ENCODE measurements at places on chromosomes 11 and 22.

DNA sequence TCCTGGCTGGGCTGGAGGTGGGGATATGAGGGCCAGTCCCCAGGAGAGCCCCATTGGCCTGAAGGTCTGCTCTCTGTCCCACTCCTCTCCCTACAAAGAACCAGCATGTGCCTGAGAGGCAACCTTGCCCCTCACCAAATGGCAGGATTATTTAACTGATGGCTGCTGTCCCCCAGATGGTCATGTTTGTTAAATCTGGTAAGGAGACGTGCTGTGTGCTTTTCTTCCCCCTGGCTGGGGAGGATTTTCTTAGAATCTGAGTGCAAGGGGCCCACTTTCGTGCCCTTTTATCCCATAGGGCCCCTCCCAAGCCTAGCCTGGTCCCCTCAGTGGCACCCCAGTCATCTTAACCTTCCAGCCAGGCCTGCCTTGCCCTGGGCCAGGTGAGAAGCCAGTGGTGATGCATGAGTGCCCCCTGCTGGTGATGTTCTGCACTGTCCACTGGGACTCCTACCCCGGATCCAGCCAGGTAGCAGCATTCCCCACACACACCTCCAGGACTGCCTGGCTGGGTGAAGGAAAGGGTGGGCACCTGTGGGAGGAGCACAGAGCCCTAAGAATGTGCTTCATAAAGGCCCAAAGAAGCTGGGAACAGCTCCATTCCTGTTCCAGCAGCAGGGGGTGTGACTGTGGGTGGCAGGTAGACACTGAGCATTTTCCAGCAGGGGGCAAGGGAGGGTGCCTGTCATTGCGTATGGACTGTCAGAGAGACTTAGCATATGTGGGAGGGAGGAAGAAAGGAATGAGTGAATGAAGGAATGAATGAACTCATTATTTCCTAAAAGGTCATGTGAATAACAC is 28.9 kb downstream of the MFNG start:
- peak; percentile 11 for DNase-seq

DNA sequence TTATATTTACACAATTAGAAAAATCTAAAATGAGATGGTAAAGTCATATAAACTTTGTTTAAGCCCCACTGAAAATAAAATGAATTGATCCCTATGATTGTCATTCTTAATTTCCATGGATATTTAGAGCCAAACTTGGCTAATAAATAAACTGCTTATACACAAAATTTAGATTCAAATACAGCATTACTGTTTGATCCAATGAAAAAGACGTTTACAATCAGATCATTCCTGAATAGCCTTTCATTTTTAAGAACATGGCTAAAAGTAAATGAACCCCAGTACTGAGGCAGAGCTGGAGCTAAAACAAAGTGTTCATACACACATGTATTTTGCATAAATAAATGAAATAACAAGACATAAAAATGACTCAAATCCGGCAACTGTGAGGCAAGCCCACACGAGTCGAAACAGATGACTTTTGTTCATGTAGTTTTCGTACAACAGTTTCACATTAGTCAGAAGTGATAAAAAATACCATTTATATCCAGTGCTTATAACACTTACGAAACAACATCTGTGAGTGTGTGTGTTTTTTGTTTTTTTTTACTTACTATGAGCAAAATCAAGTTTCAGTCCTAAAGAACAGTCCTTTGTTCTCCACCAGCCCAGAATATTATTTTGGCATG is 386.5 kb downstream of the SOX6 start:
- no peak for DNase-seq

- no peak for DNase-seq
Measured at GRCh38 chr11:63683133-63683991, 2.1 kb downstream of the RTN3 start.

DNA sequence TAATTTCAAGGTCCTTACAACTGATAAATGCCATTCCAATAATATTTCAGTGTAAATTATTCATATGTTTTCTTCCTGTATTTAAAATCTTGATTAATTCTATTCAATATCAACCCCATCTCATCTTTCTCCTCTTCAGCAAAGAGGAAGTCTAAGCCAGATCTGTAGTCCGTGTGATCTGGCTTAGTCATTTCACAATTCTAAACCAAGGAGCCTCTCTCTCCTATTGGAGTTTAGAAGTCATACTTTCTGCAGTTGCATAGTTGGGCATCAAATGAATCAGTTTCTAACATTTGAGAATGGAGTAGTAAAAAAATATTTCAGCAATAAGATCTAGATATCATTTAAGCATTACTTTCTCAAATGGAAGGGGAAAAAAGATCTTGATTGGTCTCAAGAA is 354.9 kb downstream of the JRKL start:
- DNase-seq = no peak

DNA sequence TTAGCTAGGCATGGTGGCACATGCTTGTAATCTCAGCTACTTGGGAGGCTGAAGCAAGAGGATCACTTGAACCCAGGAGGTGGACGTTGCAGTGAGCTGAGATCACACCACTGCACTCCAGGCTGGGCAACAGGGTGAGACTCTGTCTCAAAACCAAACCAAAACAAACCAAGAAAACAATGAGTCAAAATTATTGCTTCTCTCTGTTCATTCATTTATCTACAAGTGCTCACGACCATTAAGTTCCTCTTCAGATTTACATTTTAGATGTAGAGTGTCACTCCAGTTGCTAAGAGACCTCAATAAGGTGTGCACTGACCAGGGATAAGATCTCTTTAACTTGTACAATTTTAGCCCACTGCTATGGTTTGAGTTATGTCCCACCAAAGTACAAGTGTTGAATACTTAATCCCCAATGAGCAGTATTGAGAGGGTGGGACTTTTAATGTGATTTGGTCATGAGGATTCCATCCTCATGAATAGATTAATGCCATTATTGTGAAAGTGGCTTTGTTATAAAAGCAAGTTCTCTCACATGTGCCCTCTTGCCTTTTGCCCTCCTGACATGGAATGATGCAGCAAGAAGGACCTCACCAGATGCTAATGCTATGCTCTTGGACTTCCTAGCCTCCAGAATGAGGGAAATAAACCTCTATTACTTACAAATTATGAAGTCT is 7.8 kb downstream of the HNRNPUL2 start:
- no peak for DNase-seq

DNA sequence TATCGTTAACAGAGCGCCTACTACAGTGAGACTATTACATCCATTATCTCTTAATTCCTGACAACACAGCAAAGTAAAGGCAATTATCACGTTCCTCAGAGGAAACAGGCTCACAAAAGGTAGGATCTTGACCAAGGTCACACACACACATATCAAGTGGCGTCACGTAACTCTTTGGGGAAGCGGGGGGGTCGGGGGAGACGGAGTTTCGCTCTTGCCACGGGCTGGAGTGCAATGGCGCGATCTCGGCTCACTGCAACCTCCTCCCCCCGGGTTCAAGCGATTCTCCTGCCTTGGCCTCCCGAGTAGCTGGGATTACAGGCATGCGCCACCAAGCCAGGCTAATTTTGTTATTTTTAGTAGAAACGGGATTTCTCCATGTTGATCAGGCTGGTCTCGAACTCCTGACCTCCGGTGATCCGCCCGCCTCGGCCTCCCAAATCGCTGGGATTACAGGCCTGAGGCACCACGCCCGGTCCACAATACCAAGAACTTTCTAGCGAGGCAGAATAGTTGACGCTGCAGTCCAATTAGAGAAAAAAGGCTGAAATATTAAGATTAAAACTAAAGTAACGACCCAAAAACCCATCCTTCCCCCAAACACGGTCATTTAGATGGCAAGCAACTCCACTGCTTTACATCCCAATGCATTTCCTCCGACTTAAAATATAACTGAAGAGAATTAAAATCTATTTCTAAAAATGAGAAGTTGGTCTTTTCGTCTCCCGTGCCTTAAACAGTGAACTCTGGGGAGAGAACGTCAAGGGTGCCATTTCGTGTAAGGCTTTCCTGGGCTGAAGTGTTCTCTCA is 1.2 kb downstream of the DDX17 start:
- no peak for DNase-seq

DNA sequence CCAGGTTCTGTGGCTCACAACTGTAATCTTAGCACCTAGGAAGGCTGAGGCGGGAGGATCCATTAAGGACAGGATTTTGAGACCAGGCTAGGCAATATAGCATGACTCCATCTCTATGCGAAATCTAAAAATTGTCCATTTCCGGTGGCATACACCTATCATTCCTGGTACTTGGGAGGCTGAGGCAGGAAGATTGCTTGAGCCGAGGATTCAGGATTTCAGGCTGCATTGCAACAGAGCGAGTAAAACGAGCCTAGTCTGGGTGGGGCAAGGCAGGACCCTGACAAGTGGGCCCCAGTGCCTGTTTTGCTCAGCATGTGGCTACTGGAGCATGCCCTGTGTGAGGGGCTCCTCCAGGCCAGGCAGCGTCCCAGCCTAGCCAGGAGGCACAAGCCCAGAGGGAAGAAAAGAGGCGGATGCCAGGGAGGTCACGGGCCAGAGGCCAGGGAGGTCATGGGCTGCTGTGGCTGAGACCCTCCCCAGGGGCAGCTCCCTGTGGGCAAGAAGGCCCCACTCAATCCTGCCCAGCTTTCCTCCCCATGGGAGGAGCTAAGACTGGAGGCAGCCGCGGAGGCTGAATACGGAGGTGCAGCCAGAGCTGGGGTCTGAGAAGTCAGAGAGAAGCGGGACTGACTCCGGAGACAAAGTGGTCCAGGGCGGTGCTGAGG is 8.4 kb downstream of the LRRC74B start:
- no peak for DNase-seq

DNA sequence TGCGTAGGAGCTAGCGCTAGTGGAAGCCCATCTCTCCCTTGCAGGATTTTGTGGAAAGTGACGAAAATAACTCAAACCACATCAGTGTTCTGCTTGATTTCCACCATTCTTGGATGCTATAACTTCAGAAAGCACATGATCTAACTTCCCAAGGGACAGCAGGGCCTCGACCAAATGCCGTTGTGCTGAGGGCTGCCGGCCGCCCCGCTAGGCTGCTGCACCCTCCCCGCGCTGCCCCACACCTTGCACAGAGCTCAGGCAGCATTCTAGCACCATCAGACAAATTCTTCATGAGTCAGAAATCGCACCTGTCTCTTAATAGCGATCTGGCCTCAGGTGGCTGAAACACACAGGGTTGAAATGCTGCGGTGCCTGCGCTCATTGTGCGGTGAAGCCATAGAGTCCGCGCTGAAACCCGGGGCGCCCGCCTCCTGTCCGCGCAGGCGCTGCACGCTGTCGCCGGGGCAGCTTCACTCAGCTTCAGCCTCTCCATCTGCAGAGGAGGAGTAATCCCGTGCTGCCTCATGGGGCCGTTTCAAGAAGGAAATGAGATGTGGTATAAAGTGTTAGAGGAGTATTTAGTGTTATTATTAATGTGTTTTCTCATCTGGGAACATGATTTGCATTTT is 59.2 kb upstream of the B3GAT1 start:
- no peak for DNase-seq

- no peak for DNase-seq
Measured at GRCh38 chr22:23604939-23605712, 25.0 kb upstream of the IGLL1 start.

DNA sequence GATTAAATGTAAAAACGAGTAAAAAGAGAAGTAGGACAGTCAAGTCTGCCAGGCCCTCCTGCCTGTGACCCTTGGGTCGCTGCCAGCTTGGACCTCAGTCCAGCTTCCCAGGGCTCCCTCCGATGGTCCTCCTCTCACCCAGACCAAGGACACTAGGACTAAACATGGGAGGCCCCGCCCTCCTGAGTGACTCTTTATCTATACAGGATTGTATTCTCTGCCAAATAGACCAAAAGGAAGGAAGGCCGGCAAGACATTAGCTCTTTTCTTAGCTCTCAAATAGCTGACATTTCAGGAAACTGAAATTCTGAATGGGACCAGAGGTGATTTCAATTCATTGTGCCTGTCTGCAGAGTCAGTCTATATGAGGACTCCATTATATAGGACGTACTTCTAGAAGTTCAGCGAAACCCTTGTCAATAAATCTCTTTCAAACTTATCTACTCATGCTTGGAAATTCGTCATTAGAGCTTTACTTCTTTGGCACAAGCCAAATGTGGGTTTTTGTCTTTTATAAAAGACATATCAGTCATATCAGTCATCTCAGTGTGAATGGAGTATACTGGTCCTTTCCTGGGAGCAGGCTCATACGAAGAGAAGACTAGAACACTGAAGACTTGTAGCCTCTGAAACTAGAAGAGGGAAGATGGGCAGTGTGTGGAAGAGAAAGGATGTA is 28.5 kb downstream of the ADORA2A start:
- no peak for DNase-seq

DNA sequence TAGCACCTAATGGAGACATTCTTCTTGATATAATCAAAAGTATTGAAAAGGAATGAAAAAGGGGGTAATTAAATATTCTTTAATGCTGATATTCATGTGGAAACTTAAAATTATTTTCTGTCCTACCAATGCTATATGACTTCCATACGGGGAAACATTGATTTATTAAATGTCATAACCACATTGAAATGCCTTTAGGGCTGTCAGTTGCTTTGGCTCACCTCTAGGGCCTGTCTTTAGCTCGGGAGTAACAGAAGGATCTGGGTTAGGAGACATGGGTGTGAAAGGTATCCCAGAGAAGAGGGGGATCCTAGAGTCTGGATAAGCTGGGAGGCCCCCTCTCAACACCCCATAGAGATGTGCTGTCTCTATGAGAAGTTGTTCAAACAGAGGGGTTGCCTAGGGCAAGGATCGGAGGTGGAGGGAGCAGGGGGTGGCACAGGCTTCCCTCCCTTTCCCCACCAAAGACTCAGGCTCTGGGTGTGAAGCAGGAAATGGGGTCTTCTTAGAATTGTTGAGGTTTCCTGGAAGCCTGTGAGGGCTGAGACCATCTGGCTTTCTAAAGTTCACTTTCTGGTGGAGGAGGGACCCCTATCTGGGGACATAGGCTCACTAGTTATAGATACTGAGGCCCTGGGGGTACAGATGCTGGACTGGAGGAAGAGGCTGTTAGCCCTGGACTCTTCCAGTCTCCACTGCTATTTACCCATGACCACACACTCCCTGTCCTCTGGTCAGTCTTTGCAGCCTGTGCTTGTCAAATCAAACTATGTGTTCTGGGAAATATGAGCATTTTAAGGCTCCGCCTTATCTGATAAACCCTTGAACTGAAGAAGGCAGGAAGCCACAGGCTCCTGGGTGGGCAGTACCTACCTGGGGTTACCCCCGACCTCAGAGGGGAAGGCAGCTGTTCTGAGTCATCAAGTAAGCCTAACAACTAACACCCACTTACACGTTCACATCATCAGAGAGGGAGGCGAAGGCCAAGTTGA is 55.8 kb upstream of the RRAS2 start:
- DNase-seq = no peak

- DNase-seq = no peak
Measured at GRCh38 chr11:32105871-32106560, 15.1 kb downstream of the RCN1 start.

- DNase-seq = no peak
Measured at GRCh38 chr11:78946945-78947902, 372.6 kb upstream of the NARS2 start.

DNA sequence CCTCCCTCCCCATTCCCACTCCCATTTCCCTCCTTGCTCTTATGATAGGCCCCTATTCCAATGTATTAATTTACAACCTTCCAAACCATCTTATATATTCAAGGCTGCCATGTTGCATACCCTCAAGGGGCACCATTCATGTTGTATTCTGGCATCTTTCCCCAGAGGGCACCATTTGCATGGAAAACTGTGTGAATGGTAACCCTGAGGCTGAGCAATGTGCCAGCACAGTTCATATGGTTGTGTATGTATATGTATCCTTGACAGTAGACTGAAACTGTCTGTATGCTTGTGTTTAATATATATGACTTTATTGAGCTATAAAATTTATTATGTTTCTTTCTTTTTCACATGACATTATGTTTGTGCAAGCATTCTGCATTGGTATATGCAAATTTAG is 7.3 kb downstream of the RASSF10 start:
- DNase-seq = no peak
